ENCODE measurements at places on chromosomes 6 and 20.

DNA sequence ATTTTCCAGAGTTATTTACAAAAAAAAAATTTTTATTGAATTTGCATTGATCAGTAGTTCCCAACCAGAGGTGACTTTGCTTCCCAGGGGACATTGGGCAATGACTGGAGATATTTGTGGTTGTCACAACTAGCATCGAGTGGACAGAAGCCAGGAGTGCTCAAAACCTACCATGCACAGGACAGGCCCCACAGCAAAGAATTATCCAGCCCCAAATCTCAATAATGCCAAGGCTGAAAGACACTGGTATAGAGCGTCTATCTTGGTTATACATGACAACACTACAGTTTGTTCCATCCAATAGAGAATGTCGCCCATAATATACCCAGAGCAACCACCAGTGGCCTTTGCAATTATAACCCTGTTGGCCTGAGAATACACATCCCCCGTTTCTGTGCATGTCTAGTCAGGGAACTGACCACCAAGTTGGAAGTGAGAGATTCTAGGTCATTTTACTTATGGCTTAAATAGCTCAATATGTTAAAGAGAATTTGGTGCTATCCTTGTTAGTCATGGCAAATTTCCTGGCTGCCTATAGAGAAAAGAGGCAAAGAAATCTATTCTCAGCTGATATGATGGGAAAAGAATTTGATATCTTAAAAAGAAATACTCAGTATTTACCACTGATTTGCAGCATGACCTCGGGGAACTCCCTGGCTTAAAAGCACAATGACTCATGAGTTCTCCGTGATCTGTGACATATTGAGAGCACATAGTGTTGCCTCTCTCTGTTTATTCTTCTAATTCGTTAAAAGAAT is 76.0 kb upstream of the ADTRP start:
- peak; percentile 23 for DNase-seq

DNA sequence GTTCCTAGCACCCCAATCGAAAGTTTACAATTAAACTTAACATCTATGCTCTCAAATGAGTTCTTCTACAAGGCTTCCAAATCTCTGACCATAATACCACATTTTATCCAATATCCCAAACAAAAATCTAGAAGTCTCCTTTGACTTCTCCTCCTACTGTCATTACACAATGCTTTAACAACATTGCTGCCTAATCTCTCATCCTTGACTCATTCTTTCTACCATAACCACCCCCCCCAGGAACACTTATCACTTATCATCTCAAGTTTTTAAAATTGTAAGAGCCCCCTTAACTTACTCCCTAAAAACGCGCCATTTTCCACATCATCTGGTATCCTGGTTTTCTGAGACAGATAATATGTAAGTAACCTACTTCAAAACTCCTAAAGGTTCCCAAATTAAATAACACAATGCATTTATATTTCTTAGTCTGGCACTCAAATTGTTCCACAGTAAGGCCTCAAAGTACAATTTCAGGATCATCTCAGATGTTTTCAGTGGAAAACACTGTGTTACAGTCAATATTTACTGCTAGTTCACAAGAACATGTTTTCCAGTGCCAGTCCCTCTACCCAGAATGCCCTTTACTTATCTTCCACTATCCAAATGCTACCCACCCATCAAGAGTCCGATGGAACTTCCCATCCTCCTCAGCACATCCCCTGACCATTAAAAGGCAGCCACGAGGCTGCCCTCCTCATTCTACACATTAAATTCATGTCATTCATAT is 308.2 kb upstream of the THEMIS start:
- DNase-seq, result no peak

DNA sequence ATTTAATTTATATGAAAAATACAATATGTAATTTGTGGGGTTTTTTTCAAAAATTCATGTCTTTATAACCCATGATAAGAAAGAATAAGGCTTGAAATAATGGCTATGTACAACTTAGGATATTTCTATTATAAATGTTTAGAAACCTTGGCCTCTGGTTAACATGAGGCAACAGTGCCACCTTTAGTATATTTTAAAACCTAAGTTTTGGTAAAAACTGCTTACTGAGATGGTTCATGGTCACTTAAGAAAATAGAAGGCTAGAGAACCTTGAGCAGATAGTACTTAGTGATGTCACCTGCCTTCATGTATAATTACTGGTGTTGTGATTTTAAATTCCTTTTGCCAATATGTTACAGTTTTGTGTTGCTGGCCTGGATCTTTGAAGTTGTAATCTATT is 176.4 kb downstream of the ADGB start:
- no peak for DNase-seq

DNA sequence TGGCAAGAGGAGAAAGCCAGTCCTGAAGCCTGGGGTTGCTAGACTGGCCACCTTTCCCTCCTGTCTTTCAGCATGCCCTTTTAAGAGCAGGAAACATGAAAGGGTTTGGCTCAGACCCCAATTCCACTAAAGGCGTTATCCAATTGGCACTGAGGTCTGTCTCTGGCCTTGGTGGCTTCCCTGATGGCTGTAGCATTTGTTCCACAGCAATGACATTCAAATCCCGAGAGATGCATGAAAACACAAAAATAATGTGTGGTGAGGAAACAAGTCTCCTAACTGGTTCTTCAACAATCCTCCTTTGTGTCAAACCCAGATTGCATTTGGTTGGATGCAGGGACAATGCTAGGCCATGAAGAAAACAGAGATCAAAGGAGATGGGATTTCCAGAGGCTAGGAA is 56.5 kb upstream of the ADTRP start:
- DNase-seq, result no peak

DNA sequence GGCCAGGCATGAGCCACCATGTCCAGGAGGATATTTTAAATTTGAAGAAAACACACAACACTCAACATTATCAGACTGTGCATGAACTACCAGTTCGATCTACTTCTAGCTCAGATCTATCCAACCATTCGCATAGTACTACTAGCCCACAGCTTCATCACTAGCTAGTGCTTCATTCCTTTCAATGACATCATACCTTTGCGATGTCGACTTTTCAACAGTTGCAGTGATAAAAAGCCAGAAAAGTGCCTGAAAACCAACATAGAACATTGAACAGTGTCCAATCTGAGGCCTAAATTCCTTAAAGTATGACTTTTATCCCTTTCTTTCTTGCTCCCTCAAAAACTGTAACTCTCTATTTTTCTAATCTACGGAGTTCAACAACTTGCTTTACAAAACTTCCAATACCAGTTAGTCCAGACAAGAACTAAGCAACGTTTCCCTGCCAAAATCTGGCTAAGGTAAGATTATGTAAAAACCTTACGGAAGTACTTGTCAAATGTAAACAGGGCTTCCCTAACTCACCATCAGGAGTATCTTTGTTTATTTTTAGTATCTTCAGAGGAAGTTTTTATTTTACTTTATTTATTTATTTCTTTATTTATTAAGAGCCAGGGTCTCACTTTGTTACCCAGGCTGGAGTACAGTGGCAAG is 434.0 kb upstream of the JARID2 start:
- DNase-seq, result no peak

- DNase-seq, result no peak
Measured at GRCh38 chr20:54058420-54059139, 11.8 kb downstream of the BCAS1 start.

DNA sequence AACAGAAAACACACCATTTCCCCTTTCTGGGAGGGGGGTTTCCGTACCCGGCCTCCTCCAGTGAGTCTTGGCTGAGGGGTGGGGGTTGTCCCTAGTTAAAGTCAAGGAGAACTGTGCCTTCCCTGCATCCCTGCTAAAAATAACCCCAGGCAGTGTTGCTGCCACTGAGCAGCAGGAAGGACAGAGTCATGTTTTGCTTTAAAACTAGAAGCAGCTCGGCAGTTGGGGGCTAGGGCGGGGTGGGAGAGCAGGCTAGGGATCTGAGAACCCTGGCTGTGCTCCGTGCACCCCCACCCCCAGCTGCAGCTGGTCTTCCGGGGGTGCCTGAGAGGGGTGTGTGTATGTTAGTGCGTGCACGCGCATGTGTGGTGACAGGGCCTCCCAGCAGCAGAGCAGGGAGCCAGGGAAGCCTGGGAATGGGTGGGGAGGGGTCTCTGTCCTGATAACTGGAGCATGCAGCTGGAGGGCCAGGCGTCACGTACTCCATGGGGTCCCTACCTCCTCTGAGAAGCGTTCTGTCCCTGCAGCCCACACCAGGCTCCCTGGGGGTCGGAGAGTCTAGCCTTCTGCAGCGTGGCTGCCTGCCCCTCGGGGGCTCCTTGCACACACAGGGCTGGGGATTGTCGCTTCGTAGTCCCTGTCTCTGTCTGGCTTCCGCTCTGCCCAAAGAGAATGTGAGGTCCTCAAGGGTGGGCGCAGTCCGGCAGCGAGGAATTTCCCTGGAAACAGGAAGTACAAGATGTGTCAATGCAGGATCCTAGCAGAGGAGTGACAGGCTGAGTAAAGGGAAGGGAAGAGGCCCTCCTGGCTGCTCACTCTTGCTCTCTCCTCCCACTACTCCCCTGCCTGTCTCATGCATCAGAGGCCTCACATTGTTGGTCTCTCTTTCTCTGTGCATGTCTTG is 16.8 kb upstream of the ARMC12 start:
- no peak for DNase-seq

DNA sequence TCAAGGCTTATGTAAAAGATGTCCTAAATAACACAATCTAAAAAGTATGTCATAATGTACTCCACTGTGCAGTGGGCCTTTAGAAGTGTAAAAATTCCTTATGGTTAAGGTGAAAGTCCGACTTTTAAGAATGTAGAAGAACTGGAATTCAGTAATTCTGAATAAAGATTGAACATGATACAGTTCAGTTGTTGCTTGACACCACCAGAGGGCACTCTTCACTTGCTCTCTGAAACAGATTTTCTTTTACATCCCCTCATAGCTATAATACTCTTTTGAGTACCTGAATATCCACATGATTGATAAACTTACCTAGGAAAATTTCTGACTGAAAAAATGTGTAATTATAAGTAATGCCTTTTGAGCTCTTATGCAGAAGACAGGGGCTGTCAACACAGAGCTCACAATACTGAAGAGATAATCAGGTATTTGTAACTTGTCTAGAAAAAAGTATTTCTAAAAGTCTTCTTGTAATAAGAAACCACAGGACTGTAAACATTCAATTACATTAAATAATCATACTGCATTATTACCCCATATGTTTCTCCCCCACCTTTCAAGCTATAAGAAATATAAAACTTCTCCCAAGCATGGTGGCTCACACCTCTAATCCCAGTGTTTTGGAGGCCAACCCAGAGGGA is 92.1 kb downstream of the POPDC3 start:
- peak; percentile 8 for DNase-seq

DNA sequence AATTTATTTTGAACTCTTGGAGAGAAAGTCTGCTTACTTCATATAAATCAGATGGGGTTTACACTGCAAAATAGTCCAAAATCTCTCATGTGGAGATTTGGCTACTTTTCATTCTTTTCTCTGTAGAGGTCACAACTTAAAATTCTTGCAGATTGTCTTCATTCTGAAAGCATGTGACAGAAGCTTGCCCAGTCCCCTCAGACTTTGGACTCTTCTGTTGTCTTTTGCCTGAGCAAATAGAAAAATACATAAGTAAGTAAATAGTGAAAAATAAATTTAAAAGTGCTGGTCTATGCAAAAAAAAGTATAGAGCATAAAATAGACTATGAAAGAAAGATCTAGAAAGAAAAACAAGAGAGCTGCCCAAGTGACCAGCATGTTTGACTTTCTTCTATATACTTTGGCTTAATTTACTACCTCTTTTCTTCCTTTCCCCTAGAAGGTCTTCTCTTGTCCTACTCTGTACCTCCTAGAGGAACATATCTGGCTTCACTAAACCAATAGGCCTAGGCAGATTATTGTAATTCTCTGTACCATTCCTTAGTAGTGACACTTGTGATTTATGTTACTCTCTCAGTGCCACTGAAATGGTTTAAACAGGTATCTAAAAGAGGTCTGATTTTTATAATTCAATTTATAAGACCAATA is 260.9 kb downstream of the TENT5A start:
- no peak for DNase-seq

DNA sequence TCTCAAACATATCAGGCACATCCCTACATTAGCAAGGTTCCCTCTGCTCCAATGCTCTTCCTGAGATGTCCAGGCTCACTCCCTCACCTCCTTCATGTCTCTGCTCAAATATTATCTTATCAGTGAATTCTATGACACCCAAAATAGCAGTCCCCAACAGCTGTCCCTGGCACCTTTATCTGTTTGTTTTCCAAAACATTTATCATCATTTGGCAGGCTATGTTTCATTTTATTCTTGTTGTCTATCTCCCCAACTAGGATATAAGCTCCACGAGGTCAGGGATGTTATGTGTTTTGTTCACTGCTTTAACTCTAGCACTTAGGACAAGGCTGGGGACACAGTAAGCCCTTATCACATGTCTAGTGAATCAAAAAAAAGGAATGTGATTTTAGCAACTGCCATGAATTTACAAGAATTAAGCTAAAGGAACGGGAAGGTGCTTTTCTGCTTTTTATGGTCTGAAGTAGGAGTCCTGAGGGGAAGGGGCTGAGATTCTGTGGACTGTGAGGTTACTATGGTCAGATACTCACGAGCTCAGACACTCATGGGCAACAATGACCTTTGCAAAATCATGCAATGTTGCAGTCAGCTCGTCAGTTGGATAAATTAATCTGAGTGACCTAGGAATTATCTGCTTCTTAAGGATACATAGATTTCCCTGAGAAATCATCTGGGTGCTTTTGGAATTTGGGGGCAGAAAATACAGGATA is 1.9 kb upstream of the IL22RA2 start:
- DNase-seq, result no peak

DNA sequence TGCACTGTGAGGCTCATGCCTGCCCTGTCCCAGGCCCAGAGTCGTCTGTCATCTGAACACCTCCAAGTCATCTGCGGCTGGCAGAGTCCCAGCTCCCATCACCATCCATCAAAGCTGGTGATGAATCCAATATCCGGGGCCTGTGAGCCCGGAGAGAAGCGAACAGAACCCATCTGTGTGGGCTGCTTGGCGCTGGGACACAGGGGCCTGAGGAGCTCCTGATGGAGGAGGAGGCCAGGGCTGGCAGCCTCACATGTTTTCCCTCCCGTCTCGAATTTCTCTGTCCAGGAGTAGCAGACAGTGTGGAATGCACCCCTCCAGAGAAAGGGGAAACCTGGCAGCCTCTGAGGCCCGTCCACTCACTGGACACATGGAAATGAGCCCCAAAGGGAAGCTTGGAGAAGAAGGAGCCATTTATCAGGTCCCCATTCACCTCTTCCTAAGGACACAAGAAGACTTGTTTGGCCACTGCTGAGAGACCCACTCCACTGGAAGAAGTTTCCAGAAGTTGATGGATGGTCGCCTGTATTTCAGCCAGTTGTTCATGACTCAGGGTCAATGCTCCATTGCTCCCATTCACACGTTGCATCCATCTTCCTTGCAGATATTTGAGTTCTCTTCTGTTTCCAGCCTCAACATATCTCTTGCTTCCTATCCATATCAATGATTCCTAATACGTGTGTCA is 307.5 kb upstream of the SULF2 start:
- no peak for DNase-seq

- DNase-seq, result no peak
Measured at GRCh38 chr20:23584434-23585199, 16.3 kb upstream of the CST9L start.

- DNase-seq, result no peak
Measured at GRCh38 chr6:17043148-17043522, 58.7 kb upstream of the STMND1 start.

Measured in A549 (cell line).